Activated CD4-positive, alpha-beta T cell treated with anti-CD3 and anti-CD28 coated beads for 1 hour (primary cell): ENCODE measurements at places on chromosomes 3 and 15.

DNA sequence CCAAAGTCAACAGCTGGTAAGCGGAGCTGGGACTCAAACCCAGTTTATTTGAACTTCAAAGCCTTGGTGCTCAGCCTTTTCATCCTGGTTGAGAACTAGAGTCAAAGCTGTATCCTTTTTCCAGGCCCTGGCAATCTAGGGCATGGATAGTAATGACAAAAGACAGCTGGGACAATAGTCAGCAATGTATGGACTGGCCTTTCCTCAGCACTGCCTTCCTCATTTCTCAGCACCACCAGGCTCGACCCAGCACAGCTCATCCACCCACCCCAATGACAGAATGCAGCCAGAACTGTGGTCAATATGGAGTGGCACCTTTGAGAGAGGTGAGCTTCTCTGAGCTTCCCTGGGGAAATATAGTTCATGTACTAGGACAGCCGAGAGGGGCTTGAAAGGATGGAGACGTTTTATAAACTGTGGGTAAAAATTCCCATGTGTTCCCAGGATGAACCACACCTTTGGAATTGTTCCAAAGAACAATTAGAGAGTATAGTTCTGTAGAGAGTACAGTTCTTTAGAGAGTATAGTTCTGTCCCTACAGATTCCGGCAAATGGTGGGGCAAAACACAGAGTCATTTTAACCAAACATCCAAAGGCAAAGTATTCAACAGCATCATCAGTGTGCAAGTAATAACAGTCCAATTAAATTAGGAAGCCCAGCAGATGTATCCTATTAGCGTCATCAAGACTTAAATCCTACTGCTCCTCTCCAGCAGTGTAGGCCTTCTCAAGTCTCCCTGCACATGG lies 30.2 kb upstream of the IREB2 start:
- no peak for DNase-seq

DNA sequence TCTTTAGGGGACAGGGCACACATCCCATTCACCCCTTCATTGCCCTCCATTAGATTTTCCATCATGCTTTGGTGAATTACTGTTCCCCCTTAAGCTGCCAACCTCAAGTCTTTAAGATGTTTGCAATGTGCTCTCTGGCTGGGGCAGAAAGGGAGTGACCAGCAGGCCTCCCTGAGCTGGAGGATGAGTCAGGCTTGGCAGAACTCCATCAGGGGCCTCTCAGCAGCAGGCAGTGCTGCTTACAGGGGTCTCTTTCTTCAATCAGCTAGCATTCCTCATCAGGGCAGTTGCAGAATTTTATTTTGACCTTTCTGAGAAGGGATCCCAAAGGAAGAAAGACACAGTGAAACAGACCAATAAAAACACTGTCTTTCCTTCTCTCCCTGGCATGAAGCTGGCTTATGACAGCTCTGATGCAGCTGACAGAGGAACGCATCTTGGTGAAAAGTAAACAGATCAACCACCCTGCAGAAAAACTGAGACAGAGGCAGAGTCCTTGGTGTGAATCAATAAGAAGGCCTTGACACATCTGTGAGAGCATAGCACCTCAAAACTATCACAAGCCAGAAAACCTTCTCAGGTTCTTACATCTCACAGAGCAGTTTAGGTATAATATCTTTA lies 88.7 kb upstream of the MRPL3 start:
- DNase-seq: no peak

GRCh38 chr3:171133796-171134569 lies 107.5 kb upstream of the SLC2A2 start:
- DNase-seq: no peak

GRCh38 chr3:148459931-148460513 lies 237.7 kb upstream of the AGTR1 start:
- DNase-seq: no peak

- DNase-seq: no peak
Observed at GRCh38 chr3:69585472-69585871, 153.8 kb upstream of the MITF start.

- no peak for DNase-seq
Observed at GRCh38 chr3:45092132-45093031, 53.8 kb downstream of the CDCP1 start.

GRCh38 chr15:44501768-44502366 lies 35.1 kb upstream of the EIF3J start:
- DNase-seq: no peak

DNA sequence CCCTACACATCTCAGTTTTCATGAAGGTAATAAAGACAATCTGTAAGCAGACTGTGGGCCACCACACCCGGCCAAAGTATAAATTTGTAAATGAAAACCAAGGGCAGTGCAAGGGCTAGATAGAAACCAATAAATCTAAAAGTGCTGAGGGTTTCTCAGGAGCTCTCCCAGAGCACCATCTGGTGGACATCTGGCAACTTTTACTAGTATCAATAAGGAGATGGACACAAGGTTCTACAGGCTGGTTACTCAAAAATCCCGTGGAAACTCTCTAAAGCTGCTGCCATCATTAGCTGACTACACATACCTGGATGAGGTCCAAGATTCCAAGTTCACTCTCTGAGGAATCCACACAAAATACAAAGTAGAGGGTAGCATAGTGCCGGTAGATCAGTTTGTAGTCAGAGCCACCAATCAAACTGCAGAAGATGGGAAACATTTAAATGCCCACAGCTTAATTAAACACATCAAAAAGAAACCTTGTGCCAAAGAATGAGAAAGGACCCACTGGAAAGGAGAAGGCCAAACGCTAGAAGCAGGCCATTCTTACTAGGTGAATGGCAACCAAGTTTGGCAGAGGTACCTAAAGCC lies 5.5 kb downstream of the AP3S2 start:
- DNase-seq: no peak

GRCh38 chr3:135169651-135170050 lies 374.6 kb downstream of the EPHB1 start:
- DNase-seq: no peak

DNA sequence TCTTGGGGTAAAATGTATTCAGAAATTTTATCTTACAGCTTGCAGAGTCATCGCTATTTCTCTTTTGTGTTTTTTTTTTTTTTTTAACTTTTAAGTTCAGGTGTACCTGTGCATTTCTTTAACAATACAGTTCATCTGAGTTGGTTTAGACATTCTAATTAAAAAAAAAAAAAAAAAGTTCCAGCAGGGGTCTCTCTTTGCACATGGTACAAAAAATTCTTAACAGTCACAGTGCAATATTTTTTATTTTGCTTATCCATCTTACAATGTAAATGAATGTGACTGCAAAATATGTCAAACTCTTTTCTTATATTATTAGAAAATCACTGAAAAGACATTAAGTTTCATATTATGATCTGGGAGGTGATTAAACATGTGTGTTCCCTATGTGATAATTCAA lies 47.5 kb upstream of the SLC9A9 start:
- DNase-seq: no peak

- DNase-seq: no peak
Observed at GRCh38 chr15:59616379-59616778, 4.8 kb downstream of the GCNT3 start.

GRCh38 chr3:119034256-119035013 lies at the start of gene IGSF11:
Gene IGSF11, minus strand, starts transcription at chr3:119034846. Its CDS starts 264 bp downstream, at chr3:119034582.
- peak; percentile 52 for DNase-seq

DNA sequence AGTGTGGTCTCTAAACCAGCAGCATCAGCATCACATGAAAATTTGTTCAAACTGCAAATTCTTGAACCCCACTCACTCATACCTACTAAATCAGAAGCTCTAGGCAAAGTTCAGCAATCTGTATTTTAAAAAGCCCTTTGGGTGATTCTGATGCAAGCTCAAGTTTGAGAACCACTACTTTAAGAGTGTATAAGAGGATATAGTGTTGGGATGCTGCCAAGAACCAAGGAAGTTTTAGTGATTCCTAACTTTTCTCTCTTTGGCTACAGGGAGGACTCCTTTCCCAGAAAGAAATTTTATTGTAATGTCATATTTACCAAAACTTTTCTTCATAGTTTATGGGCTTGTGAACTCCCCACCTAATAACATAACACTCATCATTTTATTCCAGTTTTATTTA lies 422.2 kb downstream of the TBC1D5 start:
- DNase-seq: no peak

- no peak for DNase-seq
Observed at GRCh38 chr3:53056442-53056841, 10.6 kb upstream of the SFMBT1 start.

DNA sequence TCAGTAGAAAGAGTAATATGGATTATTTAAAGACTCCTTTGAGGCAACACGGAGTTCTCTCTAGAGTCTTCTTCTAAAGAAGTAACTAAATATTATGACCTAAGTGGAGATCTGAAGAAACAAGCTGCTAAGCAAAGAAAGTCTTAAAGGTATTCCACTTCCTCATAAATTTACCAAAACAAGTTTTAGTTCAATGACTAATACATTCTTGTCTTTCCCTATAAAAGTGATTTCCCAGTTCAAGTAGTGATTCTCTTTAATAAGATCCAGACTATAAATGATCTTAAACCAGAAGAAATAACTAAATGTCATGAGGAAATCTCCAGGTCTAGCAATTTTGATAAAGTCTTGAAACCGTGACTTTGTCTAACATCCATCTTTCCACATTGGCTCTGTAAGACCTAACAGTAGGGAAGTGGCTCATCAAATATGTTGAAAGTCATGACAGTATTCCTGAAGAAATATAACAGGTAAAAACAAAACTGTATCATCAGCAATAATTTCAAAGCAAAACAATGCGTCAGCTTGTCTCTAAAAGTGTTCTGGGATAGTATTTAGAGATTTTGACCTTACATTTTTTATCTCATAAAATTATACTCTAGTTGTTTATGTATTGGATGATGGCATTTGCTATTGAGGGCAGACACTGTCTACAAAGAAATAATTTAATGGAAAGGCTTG lies 51.8 kb upstream of the NEDD4 start:
- no peak for DNase-seq

DNA sequence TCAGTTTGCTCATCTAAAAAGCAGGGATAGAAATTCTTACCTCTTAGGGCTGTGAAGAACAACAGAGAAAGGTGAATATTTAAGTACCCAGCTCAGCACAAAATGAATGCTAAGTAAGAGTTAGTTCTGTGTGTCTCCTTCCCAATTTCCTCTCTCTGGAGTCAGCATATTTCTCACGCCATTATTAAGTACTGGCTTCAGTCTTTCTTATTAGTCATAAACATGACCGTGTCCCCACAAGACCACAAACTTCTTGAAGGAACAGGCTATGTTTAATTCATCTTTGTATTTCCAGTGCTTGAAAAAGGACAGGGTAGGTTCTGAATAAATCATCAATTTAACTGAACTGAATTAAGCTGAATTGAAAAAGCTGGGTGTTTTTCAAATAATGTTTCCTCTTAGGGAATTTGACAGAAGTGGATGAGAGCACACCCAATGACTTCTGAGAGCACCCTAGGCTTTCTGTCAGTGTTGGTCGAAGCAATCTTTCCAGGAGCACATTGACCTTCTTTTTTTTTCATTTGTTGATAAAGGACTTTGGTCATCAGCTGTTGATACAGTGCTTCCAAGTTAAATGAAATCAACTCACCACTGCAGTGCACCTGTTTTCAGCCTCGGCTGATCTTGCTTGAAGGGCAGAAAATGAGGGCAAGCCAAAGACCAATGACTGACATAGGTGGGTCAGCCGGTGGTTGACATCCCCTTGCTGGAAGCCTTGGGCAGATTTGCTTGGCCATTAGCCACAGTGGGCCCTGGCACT lies 324.6 kb downstream of the MFSD1 start:
- no peak for DNase-seq

DNA sequence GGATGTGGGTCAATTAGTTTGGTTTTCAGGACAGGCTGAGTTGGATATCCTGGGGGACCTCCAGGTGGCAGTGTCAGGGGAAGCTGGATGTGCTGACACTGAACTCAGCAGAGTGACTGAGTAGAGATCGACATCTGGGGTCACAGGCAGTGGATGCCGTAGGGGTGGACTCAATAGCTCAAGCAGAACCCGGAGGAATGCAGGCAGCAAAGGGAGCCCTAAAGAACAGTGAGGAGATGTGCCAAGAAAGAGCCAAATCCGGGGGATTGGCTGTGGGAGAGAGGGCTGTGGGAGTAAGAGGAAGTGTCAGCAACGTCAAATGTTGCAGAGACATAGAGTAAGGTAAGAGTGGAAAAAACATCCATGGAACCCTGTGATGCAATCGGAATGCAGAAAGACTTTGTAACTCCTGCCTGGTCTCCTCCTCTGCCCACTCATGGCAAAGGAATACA lies 11.6 kb downstream of the CCR5AS start:
- DNase-seq: no peak

DNA sequence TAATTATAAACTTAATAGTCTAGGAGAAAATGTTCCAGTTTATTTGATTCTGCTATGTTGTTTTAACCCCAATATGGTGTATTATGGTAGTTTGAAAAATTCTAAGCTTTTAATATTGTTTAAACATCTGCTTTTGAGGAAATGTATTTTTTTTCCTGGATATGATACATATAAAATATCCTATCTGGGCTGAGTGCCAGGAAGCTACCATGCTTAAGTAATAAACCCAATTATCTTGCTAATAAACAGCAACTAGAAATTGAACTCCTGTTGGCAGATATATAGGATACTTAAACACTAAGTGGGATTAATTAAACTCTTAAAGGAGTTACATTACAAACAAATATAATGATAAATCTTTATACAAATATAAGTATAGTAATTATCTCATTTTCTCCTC lies 293.7 kb upstream of the GRM7 start:
- DNase-seq: no peak

DNA sequence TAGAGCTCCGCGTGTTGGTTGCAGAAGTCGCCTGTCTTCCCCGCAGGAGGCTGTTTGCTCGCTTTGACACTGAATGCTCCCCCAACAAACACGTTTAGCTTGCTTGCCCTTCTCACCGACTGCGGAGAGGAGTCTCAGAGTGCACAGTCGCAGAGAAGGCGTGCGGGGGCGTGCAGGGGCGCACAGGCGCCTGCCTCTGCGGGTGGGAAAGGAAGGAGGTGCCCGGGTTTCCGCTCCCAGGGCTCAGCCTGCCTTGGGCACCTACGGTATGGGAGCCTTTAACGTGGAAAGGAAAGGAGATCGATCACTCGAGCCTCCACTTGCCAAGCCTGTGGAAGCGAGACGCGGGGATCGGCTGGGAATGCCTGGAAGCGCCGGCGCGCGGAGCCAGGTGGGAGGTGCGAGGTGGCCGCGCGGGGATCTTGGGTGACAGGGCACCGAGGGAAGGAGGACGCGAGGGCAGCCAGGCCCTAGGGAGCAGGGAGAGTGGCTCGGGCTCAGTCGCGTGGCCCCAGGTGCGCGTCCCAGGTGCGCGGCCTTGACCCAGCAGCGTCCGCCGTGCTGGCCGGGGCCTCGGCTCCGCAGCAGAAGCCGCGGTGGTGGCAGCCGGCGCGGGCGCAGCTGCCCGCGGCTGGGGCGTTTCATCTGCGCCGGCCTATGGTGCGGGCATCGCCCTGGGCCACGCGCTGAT lies at the start of gene FAN1:
FAN1 (plus strand) TSS at position 419 of the 691 bp plus-strand sequence. CDS start 749 bp downstream, outside the sequence.
- peak; percentile 66 for DNase-seq

DNA sequence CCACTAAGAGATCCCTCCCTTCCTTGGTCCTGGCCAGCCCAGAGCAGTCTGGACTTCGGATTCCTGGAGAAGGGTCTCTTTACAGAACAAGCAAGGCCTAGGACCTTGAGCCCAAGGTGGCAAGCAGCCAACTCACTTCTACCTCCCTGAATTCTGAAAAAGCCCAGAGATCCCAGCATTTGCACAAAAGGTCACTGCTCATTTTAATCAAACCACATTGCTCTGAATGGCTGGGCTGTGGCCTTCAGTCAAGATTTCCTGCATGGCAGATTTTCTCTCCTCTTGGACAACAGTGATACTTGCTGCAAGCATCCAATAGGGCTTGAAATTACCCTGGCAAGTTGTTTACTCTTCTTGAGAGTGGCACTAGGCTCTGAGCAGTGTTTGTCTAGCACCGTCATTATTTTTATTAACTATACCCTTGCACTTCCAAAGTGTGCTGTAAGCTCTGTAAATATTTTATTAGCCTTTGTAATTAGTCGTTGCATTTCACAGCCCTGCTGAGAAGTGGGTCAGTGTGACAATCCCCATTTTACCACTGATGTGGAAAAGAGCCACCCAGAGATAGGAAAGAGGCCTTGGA lies 274.7 kb upstream of the CTNNB1 start:
- DNase-seq: no peak
